Activated naive CD8-positive, alpha-beta T cell treated with anti-CD3 and anti-CD28 coated beads, Interleukin-2, amount 50 U/mL, for 24 hours (primary cell): ENCODE measurements at places on chromosomes 7 and 10.
A peak's percentile ranks its signal among the peaks of the same experiment; 100 is the strongest.

DNA sequence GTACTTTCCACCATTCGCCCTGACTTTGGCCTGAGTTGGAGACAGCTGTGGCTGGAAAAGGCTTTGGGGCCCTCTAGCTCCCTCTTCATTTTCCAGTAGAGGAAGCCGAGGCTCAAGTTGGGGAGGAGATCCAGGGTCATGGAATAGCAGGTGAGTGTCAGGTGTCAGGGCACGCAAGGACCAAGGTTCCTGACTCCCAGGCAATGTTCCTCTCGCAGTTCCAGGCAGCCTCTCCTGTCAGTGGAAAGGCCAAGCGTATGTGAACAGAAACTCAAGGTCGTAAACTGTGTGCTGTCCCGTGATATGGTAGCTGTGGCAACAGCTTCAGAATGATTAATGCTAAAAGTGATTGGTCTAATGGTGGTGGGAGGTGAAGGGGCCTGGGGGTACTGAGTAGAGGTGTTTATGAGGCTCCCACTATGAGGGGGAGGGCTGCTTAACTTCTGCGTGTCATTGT, 13.2 kb downstream of the ADAMTS14 start:
- no peak for DNase-seq

DNA sequence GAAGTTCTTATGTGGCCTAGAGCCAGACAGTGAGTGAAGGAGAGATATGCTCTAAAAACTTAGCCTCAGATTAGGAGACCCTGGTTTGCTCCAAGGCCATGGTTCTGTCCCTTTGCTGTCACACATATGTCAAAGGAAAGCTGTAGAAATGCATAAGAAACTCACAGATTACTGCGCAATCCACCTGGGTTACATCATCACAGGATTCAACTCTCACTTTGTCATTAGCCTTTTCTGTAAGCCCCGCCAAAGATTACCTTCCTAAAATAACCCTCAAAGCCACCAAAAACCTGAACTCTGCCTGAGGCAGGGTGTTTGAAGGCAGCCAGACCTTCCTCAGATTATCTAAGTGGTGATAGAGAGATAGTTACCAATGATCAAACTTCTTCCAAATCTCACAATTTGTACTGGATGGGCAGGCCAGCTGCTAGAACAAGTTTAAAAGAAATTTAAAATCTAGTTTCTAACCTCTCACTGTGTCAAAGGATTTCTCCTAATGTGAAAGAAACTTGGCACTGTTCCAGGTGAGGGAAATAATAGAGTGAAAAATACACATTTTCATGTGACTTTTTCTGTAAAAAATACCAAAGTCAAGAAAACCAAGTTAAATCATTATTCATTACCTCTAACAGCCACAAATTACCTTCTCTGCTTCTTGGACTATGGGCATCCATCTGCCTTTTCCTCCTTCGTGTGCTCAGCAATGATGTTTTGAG, 567.2 kb downstream of the SUGCT start:
- DNase-seq = no peak

- DNase-seq = no peak
Measured at GRCh38 chr7:20236043-20236442, 18.9 kb upstream of the MACC1 start.

- no peak for DNase-seq
Measured at GRCh38 chr7:151152643-151153513, 14.6 kb downstream of the GBX1 start.

- no peak for DNase-seq
Measured at GRCh38 chr10:30819341-30820181, 190.0 kb upstream of the LYZL2 start.

GRCh38 chr7:73647725-73648592, 19.7 kb upstream of the VPS37D start:
- DNase-seq = peak; percentile 32

GRCh38 chr10:91185239-91185875, 35.1 kb upstream of the PCGF5 start:
- no peak for DNase-seq

- DNase-seq = no peak
Measured at GRCh38 chr10:21724020-21724589, 190.1 kb downstream of the MLLT10 start.

- DNase-seq = no peak
Measured at GRCh38 chr7:2203766-2204300, 28.9 kb downstream of the MAD1L1 start.

DNA sequence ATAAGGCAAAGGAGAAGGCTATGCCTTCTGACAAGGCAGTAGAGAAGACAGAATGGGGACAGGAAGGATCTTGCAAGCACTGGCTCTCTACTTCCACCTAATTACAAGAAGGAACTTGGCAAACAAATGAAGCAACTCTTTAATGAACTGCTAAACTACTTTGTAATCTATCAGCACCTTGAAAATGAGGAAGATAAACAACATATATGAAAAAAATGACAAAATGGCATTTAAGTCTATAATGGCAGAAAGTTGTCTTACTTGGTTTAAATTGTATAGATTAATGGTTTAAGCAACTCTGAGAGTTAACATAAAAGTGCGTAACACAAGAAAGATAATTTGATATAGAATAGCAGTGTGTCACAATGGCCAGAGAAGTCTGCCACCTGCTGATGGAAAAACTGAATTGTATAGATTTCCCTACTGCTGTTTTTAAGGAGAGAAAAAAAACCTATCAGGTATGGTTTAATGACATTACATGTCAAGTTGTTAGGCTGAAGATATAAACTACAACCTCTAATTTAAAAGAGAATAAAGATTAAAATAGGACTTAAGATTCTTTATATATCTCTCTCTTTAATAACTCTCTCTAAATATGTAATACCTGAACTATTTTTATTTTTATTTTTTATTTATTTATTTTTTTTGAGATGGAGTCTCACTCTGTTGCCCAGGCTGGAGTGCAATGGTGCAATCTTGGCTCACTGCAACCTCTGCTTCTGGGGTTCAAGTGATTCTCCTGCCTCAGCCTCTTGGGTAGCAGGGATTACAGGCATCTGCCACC, 11.8 kb downstream of the NT5C3A start:
- no peak for DNase-seq
